ENCODE measurements at places on chromosomes 16 and 17. TPM values are rescaled to one million over a fixed set of nuclear protein-coding genes. Genes with fewer than 3 reads are reported as not detected.

The ZNF48 gene
- total RNA-seq, result 6.0 TPM

- H3K27me3 ChIP-seq, result no peaks in the 10 kb centered on the region
- DNase-seq, result no peak
- H3K4me1 ChIP-seq, result no peaks in the 10 kb centered on the region
- no peak overlapping the region for H3K4me3 ChIP-seq
- no peak overlapping the region for H3K27ac ChIP-seq
Observed at GRCh38 chr17:63070031-63070430, 104.0 kb downstream of the TANC2 start.

DNA sequence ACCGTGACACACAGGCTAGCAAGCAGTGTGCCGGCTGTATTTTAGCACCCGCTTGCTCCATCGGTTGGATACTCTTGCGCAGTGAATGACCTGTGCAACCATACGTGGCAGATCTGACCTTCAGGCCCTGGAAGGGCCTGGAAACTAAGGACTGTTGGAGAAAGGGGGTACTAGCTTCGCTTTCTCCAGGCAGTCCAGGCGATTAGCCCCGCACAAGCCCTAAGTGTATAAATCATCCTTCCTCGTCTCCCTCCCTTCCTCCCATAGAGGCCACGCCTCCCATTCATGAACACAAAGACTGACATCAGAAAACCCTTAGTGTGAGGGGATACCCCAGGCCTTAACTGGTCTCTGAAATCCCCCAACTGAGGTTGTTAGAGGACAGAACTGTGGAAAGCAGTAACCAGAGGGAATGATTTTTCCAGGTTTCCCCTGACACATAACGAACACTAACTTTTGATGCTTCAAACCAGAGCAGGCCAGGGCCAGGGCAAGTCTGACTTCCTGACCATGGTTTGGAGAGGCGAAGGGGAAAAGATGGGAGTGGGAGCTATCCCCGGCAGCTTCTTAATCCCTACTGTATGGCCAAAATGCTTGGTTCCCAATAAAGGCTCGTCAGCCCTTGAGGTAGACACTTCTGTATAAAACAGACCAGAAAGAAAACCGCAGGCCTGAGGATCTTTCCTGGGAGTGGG, 1.4 kb upstream of the DYNLL2 start:
- no peak overlapping the region for H3K27ac ChIP-seq
- peaks cover 29% of the 10 kb centered on the region for H3K4me1 ChIP-seq
- no peak for DNase-seq
- no peak overlapping the region for H3K4me3 ChIP-seq
- peaks cover 8% of the 10 kb centered on the region for H3K27me3 ChIP-seq
- peaks cover 11% of the 10 kb centered on the region for H3K36me3 ChIP-seq

The GJC1 gene
- not detected for total RNA-seq

- no peaks in the 10 kb centered on the region for H3K27me3 ChIP-seq
- no peak for DNase-seq
- no peaks in the 10 kb centered on the region for H3K4me1 ChIP-seq
- no peak overlapping the region for H3K27ac ChIP-seq
- no peaks in the 10 kb centered on the region for H3K36me3 ChIP-seq
- H3K4me3 ChIP-seq, result no peak overlapping the region
Observed at GRCh38 chr17:39579318-39580081, 28.2 kb downstream of the NEUROD2 start.

The FOXN1 gene
- total RNA-seq, result not detected

DNA sequence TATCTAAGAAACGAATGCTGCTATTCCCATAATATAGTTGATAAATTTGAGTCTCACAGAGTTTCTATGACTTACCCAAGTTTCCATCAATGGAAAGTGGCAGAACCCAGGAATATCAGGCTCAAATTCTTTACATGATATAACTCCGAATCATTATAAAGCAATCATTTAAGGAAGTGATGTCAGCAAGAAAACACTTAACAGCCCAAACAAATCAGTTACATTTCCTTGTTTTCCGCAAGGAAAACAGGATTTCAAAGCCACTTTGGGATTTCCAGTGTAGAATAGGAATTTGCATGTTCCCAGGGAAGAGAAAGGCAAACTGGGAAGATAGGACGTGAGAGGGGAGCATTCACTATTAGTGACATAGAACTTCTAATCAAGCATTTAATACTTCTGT, 311.4 kb upstream of the GOT2 start:
- no peaks in the 10 kb centered on the region for H3K4me1 ChIP-seq
- no peaks in the 10 kb centered on the region for H3K36me3 ChIP-seq
- H3K4me3 ChIP-seq, result no peak overlapping the region
- H3K27me3 ChIP-seq, result no peaks in the 10 kb centered on the region

DNA sequence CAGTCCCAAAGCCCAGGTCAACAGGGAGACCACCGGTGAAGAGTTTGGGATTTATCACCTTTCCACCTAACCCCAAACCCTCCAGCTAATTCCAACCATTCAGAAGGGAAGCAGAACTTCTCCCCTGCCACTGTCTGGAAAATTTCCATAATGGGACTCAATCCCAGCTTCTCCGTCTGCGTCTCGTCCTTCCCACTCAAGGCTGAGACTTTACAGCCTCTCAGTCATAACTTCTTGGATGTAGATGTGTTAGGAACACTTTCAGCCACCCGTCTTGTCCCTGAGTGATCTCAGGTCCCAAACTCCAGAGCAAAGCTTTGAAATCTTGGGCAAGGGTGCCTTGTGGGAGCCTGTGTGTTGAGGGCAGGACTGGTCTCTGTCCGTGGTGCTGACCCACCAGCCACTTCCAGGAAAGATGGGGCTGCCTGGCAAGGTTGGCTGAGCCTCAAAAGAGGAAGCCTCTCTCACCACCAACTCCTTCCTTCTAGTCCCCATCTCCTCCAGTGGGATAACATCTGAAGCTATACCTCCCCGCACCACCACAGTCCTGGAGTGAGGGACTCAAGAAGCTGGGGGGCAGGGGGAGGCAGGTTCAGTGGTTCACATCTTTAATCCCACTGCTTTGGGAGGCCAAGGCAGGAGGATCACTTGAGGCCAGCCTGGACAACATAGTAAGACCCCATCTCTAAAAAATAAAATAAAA, 9.3 kb downstream of the GAS2L2 start:
- no peak overlapping the region for H3K27ac ChIP-seq
- H3K27me3 ChIP-seq, result peaks cover 9% of the 10 kb centered on the region
- H3K4me3 ChIP-seq, result no peak overlapping the region
- no peaks in the 10 kb centered on the region for H3K36me3 ChIP-seq
- H3K4me1 ChIP-seq, result peaks cover 10% of the 10 kb centered on the region

- H3K4me3 ChIP-seq, result no peak overlapping the region
- no peaks in the 10 kb centered on the region for H3K36me3 ChIP-seq
- H3K27me3 ChIP-seq, result no peaks in the 10 kb centered on the region
- no peaks in the 10 kb centered on the region for H3K4me1 ChIP-seq
- no peak overlapping the region for H3K27ac ChIP-seq
- no peak for DNase-seq
Observed at GRCh38 chr17:78917451-78918275, 7.5 kb downstream of the TIMP2 start.

The TBX2 gene
- total RNA-seq, result not detected

- H3K36me3 ChIP-seq, result no peaks in the 10 kb centered on the region
- no peak overlapping the region for H3K4me3 ChIP-seq
- DNase-seq, result no peak
- peaks cover 3% of the 10 kb centered on the region for H3K27me3 ChIP-seq
- no peaks in the 10 kb centered on the region for H3K4me1 ChIP-seq
Observed at GRCh38 chr17:66939461-66940114, 24.9 kb upstream of the CACNG4 start.

DNA sequence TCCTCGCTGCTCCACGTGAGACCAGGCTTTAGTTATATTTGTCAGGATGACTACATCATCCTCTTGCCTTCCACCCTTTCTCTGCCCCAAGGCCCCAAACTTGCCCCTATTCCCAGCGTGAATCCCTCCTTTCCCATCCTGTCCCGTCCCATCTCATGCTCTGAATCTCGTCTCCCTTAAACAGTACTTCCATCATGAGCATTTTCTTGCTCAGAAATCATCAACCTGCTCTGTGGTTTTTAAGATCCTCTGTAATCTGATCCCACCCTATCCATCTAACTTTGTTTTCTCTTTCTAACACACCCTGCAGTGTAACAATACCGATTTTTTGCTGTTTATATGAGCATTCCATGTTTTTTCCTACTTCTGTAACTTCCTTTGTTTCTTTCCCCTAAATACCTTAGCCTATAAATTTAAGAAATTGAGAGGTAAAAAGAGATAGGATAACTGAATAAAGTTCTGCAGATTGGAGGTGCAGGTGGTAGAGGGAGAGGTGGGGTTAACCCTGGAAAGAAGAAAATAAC, 39.7 kb downstream of the MRTFB start:
- peaks cover 5% of the 10 kb centered on the region for H3K36me3 ChIP-seq
- no peaks in the 10 kb centered on the region for H3K27me3 ChIP-seq
- H3K27ac ChIP-seq, result no peak overlapping the region
- no peaks in the 10 kb centered on the region for H3K4me1 ChIP-seq

DNA sequence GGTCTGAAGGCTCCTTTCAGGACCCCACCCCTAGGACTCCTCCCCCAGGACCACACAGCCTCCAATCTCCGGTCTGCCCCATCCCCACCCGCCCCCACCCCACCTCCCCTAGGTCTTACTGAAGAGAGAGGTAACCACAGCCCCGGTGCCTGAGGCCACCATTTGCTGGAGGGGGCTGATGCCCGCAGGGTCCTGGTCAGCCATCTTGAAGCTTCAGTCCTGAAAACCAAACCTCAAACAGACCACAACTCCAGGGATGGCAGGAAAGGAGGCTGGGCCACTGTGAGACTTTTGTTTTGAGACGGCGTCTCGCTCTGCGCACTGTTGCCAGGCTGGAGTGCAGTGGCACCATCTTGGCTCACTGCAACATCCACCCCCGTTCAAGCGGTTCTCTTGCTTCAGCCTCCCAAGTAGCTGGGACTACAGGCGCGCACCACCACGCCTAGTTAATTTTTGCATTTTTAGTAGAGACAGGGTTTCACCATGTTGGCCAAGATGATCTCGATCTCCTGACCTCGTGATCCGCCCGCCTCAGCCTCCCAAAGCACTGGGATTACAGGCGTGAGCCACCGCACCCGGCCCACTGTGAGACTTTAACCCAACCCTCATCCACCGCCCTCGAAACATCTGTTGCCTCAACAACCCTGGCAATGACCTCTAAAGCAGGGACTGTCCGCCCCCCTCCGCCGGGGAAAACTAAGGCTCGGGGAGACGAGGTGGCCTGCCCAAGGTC, 1.1 kb downstream of the SLC25A39 start:
- peaks cover 18% of the 10 kb centered on the region for H3K4me1 ChIP-seq
- peak overlapping the region; percentile 41 for H3K4me3 ChIP-seq
- no peak for DNase-seq
- no peaks in the 10 kb centered on the region for H3K27me3 ChIP-seq
- H3K36me3 ChIP-seq, result peaks cover 21% of the 10 kb centered on the region

DNA sequence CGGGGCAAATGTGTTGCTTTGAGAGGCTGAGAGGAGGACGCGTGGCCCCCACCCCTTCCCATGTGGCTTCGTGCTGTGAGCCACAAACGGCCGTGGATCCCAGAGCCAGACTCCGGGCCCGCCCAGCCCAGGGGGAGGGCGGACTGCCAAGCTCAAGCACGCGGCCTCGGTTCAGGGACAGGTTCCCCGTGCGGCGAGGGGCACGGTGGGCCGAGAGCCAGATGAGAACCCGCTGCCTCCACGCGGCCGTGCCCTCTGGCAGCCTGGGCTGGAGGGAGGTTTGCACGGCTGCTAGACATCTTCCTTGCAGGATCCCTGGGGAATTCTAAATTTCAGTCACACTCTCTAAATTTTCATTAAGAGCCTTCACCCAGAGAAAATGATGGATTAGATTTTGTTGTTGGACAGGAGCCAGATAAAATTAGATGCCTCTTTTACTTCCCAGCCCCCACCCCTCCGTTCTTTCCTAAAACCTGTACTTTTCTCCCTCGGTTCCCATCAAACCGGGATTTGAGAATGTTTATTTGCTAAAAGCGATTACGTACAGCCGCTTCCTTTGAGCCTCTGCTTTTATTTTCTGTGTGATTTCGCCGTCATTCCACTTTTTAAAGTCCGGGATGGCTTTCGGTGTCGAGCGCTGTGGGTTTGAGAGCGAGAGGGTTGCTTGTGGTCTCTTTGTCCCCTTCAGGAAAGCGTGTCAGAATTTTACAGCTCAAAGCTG, 25.0 kb upstream of the GNG13 start:
- no peak overlapping the region for H3K4me3 ChIP-seq
- no peaks in the 10 kb centered on the region for H3K27me3 ChIP-seq
- DNase-seq, result no peak
- no peaks in the 10 kb centered on the region for H3K4me1 ChIP-seq

GRCh38 chr17:55760643-55761355, 9.9 kb downstream of the PCTP start:
- H3K27me3 ChIP-seq, result no peaks in the 10 kb centered on the region
- no peaks in the 10 kb centered on the region for H3K36me3 ChIP-seq
- H3K27ac ChIP-seq, result no peak overlapping the region

- H3K36me3 ChIP-seq, result no peaks in the 10 kb centered on the region
- peaks cover 8% of the 10 kb centered on the region for H3K27me3 ChIP-seq
- DNase-seq, result no peak
- H3K27ac ChIP-seq, result no peak overlapping the region
- no peaks in the 10 kb centered on the region for H3K4me1 ChIP-seq
Observed at GRCh38 chr17:41392278-41392677, 5.1 kb downstream of the KRT31 start.

Data from CD4-positive, CD25-positive, alpha-beta regulatory T cell (primary cell).